NCI-H1105 (cell line): ENCODE measurements at places on chromosomes 11 and 22.

DNA sequence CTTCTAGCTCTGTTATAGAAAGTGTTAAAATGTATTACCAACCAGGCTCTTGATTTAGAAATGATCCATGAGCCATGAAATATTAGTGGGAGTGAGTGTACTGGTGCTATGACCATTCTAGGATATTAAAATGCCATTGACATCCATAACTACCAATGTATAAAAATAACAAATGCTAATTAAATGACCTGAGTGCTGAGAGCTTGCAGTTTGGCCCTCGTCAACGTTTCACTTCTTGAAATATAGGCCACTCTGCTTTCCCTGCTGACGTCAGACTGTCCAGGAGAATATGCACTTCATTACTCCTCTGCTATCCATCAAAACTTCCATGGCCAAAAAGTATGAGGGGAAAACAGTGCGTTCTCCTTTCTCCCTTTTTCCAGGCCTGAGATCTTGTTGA lies 563.1 kb downstream of the METTL15 start:
- DNase-seq: no peak

GRCh38 chr22:39598017-39598965 lies 27.7 kb downstream of the CACNA1I start:
- no peak for DNase-seq

GRCh38 chr22:40436505-40437431 lies 66.4 kb downstream of the SGSM3 start:
- DNase-seq: peak; percentile 14

DNA sequence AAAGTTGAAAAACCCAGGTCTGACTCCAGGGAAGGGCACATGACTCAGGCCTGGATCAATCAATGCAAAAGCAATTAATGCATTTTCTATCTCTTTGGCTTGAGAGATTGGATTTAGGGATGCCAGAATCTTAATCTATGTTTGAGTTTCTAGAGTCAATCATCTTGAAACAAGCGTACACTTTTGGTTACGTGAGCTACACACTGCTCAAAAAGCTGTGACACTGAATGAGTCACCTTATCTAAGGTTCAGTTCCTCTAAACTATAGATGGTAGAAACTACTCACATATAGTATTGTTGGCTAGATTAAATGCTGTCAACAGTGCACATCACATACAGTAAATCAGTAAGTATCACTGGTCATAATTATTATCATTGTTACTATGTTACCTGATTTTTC lies 24.2 kb downstream of the MRE11 start:
- DNase-seq: no peak

GRCh38 chr11:82474876-82475275 lies 258.8 kb downstream of the FAM181B start:
- DNase-seq: no peak

GRCh38 chr11:934527-934926 lies 8.9 kb downstream of the AP2A2 start:
- no peak for DNase-seq

DNA sequence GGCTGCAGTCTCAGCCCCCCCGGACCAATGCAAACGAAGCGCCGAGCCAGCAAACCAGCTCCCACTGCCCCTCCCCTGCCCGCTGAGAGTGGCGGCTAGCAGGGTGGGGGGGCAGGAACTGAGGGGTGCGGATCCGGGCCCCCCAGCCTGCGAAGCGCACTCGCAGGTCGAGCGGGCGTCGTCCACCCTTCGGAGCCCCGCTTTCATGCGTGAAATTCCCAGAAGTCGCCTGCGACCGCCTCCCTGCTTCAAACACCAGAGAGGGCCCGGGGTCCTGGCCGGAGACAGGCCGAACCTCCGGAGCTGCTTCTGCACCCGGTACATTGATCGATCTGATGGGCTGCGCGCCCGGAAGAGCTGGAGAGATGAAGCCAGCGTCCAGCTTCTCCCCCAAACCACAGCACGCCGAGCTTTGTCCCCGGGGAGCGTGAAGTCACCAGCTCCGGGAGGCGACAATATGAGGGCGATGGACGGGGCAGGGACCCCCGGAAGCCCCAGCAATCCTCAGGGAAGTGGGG lies 646 bp upstream of the PATZ1 start:
- peak; percentile 60 for DNase-seq

DNA sequence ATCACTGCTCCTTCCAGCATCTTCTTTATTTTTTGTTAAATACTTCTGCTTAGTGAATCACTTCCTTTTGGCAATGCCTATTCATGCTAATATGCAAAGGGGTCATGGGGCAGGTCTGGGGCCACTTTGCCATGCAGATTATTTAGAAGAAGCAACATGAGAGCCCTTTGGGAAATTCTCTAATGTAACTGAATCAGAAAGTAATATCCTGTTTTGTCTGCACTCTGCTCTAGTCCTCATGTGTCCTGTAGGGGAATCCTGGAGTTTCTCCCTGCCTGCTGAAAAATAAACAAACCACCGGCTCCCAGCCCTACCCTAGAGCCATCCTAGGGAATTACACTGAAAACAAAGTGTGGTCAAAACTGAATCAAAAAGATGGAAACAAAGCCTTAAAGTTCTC lies 176.5 kb upstream of the POU2AF2 start:
- no peak for DNase-seq

DNA sequence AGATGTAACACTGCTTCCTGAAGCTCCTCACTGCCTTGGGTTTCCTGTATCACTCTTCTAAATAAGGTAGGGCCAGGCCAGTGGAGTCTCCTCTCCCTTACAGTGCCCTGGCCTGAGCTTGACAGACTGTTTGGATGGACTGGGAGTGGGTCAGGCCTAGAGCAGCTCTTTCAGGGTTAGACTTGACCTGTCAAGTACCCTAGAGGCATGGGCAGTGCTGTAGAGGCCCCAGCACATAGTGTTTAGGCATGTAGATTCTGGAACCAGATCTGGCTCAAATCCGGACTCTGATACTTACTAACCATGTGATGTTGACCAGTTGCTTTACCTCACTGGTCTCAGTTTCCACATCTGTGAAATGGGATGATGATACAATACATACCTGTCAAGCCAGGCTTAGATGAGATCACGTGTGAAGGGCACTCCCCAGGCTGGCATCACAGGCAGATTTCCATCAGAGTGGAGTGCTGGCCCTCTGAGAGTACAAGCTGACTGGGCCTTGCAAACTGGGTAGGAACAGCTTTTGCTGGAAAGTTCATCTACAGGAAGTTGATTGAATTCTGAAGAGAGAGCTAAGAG lies 1.4 kb upstream of the MICAL2 start:
- no peak for DNase-seq

- no peak for DNase-seq
Observed at GRCh38 chr11:58927393-58928106, 11.7 kb upstream of the GLYATL1 start.

DNA sequence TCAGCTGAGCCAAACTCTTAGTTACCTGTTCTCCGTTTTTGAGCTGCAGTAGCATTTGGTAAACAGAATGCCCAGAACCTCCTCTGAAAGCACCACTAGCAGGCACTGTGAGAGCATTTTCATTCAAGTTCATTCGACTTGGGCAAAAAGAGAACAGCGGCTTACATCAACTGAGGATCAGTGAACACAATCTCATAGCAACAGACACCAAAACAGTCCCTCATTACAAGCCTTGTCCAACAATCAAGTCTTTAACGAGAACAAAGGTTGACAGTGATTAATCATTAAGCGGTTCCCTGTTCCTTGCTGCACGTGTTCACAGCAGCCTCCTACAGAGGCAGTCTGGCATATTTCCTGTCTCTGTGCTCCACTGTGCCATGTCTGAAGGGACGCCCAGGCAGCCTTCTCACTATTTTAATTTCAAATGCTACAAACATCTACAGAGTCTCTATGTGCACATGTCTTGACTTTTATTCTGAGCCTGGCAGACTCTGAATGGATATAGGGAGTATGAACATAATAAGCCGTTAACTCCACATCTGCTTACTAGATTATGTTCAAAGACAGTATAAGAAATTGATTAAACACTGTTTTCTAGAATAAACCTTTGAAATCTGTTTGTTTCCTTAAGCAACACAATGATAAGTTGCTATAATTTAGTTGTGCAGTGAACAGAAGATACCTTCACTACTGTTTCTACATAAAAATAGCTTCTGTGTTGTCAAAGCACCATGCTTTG lies 88.3 kb upstream of the MTMR2 start:
- peak; percentile 3 for DNase-seq

- DNase-seq: peak; percentile 59
Observed at GRCh38 chr11:26649884-26650283, 72.0 kb downstream of the SLC5A12 start.
